ENCODE measurements at places on chromosomes 3 and 15. TPM values are rescaled to one million over a fixed set of nuclear protein-coding genes. Genes with fewer than 3 reads are reported as not detected.

DNA sequence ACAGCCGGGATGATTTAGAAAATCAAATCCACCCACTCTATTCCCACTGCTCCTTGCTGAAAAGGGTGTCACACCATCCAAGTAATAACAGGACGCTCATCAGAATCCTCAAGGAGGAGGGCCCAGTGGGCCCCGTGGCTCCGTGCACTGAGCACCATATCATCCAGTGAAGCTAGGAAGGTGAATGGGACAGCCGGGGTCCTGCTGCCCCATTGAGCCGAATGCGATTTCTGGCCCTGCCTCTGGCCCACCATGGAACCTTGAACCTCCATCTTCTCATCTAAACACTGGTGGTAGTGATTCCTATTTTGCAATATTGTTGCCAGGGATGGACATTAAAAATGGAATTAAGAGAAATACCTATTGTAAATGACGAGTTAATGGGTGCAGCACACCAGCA, 99.1 kb upstream of the SLC6A11 start:
- no peak for DNase-seq

- DNase-seq, result no peak
These were observed 6.7 kb downstream of the ARGFX start for GRCh38 chr3:121574449-121574848.

GRCh38 chr3:155281912-155282311, 11.6 kb downstream of the STRIT1 start:
- DNase-seq, result no peak

DNA sequence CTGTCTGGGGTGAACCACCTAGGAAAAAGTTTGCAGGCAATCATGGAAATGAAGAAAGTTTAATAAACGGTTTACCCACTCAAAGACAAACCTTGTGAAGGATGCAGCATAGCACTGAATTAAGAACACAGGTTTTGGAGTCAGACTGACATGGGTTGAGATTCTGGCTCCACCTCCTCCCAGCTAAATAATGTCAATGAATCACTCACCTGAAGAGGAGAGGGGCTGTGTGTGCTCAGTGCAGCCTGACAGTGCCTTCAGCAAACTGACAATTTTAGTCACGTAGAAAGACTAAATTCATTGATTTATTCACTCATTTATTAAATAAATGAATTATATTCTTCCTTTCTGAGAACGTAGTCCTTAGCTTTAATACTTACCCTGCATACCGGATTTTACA, 18.9 kb downstream of the NR1I2 start:
- no peak for DNase-seq

MKRN3 gene
- not detected for total RNA-seq

- DNase-seq, result no peak
These were observed 147.6 kb upstream of the HACD2 start for GRCh38 chr3:123732447-123732846.

PLS1 gene
- 14.6 TPM for total RNA-seq

GRCh38 chr3:57900786-57901185, 107.4 kb upstream of the FLNB start:
- DNase-seq, result no peak

DNA sequence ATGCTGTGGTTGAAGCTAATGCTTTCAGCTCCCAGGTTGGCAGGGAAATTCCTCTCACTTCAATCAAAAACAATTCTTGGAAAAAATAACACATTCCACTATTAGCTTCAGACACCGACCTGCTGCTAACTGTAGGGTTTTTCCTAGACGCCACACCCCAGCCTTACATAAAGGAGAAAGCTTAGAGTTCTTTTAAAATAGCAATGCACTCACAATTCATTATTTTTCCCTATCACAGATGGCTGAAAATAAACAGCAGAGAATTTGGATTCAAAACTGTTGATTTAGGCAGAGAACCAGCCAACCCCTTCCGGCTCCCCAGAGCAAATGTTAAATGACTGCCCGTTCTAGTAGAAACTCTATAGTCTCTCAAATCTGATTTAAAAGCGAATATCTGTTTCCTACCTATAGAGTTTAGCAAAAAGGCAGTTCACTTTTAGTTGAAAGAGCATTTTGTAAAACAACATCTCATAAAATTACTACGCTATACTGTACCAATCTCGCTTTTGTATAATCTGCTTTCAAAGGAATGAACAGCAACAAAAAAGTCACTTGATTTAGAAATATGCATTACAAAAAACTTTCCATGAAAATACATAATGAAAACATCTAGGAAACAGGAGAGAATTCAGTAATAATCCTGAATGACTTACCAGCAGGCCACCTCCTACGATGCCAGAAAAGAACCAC, 586 bp downstream of the TM4SF1 start:
- no peak for DNase-seq

GRCh38 chr3:186988806-186989205, 58.5 kb downstream of the ST6GAL1 start:
- DNase-seq, result no peak

GRCh38 chr3:58566398-58567250, 10.6 kb downstream of the FAM107A start:
- DNase-seq, result peak; percentile 55

GRCh38 chr3:125150525-125151441, 61.8 kb downstream of the SLC12A8 start:
- no peak for DNase-seq

DNA sequence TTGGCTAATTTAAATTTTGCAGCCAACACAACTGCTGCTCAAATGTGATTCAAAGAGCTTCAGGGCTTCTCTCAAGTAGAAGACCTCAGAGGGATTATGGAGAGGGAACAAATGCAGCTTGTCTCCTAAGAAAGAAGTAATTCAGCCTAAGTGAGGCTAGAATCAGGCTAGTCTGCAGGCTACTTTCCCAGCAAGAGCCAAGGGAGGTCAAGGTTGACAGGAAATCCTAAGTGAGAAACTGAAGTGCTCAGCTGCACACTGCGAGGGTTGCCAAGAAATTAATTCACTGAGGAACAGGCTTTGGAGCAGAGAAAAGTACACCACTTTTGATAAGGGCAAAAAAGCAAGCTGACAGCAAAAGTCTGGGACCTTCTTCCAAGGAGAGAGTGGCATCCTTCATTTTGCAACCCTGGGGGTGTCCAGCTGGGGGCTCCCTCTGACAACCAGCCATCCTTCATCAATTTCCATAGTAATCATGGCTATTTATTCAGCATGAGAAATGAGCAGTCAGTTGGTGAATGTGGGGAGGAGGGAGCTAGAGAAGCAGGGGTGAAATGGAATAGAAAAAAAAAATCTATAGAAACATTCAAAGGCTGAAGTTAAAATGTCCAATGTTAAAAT, 646.4 kb upstream of the ADAMTS9 start:
- DNase-seq, result no peak

TNFSF10 gene
- total RNA-seq, result 48.1 TPM

GRCh38 chr15:89442671-89443307, 53.6 kb downstream of the RHCG start:
- no peak for DNase-seq

NR1D2 gene
- 23.1 TPM for total RNA-seq

DNA sequence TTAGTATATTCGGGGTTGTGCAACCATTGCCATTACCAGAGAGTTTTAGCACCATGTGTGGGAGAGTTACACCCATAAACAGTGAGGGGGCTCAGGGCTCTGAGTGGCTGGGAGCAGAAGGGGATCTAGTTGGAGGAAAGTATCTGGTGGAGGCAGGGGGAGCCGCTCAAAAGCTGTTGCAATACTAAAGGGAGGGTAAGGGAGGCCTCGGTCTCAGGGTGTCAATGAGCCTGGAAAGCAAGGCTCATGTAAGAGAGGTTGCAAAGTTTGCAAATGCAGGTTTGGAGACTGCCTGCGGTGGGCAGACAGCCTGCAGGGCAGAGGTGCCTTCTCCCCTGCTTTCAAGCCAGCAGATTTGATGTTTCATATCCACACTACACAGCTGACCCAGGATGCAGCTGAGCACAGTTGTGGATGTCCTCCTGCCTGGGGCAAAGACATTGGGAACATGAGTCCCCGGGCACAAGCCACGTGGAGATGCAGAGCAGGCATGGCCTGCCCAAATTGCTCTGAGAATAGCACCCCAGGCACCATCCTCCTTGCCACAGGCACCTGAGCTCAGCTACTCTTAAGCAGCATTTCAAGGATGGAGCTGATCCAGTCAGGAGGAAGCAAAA, 181.4 kb downstream of the TLE3 start:
- no peak for DNase-seq

GRCh38 chr15:101305820-101306255, 10.8 kb upstream of the SNRPA1 start:
- DNase-seq, result peak; percentile 59

- DNase-seq, result peak; percentile 82
These were observed 7.4 kb upstream of the PSMD6 start for GRCh38 chr3:64030741-64031140.

MUC4 gene
- 2.4 TPM for total RNA-seq

PP2D1 gene
- total RNA-seq, result not detected

GRCh38 chr3:101976473-101976872, 127.2 kb downstream of the NFKBIZ start:
- no peak for DNase-seq

GRCh38 chr3:34292605-34293300, 494.3 kb downstream of the PDCD6IP start:
- DNase-seq, result no peak

- DNase-seq, result peak; percentile 80
These were observed at the start of gene MFGE8 for GRCh38 chr15:88913017-88913849. Gene MFGE8, minus strand, starts transcription at chr15:88913379. Its CDS starts 60 bp downstream, at chr15:88913319.

GRCh38 chr3:23619705-23620637, 185.8 kb upstream of the UBE2E1 start:
- DNase-seq, result no peak

DNA sequence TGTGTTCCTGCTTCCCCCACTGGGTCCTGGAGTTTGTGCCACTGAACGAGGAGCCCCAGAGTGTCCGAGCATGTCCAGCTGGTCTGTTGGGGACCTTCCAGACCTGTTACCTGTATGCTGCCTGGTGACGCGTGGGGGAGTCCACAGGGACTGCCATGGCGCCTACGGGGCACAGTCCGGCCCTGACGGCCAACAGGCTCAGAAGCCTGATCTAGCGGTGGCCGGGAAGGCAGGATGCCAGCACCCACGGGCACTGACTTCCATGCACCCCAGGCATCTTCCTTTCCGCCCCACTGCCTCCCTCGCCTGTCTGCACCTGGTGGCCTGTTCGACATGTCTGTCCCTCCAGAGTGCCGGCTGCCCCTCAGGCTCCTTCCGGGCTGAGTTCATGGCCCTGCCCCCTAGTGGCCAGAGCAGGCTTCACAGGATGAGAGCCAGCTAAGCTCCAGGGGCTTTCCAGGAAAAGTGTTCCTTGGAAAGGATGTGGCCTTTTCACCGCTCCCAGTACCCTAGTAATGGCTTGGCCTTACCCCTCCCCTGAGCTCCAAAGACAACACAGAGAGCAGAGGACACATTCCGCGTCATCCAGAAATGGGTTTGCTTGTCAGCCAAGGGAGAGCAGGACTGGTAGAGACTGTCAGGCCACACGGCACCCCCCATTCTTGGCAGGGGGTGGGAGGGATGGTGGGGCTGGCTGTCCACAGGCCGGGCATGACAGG, 35.7 kb downstream of the NGRN start:
- no peak for DNase-seq

- no peak for DNase-seq
These were observed 530.8 kb downstream of the NSUN3 start for GRCh38 chr3:94593526-94594150.

ZNF639 gene
- total RNA-seq, result 33.2 TPM

DNA sequence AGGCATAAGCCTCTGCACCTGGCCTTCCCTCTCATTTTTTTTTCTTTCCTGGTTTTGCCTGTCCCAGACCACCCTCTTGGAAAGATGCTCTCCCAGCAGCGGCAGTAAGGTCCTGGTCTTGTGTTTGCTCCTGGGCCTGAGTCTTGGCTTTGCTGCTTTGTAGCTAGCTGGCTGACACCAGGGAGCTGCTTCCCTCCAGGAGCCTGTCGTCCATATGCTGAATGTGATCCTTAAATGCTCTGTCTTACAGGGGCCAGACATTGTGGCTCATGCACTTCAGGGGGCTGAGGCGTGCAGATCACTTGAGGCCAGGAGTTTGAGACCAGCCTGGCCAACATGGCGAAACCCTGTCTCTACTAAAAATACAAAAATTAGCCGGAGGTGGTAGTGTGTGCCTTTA, 17.2 kb downstream of the FLNB start:
- DNase-seq, result no peak

DNA sequence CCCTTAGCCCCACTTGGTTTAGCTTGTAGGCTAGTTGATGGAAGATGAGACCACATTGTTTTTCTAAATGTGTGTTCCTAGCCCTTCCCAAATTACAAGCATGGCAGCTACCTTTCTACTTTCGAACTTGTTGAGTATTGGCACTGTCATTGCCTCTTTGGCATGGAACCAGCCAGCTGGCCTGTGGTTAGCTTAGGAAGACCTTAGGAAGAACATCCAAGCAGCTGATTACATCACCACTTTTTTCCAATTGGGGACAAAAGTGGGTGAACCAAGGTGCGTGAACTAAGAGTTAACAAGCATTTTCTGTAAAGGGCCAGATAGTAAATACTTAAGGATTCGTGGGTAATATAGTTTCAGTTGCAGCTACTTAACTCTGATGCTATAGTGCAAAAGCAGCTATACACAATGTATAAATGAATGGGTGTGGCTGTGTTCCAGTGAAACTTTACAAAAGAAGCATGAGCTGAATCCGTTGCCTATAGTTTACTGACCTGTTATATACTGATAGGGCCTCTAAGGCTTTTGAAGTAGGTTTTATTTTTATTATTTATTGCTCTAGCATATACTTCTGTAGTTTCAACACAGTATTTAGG, 8.5 kb downstream of the KLHL18 start:
- DNase-seq, result no peak

- DNase-seq, result no peak
These were observed 11.4 kb upstream of the C3orf20 start for GRCh38 chr3:14663396-14664135.

DNA sequence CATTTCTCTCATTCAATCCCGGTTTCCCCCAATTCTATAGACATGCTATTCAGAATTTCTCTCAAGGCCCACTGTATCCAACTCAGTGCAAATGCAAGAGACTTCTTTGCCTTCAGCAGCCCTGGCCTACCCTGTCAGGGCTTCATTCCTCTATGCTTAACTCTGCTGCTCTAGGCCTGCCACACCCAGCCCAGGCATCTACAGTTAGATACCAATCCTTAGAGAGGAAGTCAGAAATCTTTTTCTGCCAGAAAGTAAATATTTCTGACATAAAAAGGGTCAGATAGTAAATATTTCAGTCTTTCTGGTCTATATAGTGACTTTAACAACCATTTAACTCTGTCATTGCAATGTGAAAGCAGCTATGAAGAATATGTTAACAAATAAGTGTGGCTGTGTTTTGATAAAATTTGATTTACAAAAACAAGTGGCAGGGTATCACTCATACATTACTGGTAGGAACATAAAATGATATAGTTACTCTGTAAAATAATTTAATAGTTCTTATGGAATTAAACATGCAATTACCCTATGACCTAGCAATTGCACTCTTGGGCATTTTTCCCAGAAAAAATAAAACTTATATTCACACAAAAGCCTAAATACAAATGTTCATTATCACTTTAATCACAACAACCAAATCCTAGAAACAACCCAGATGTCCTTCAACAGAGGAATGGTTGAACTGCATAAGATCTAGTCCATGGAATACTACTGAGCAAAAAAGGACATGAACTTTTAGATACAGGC, 942.0 kb downstream of the SQOR start:
- DNase-seq, result no peak

MESP2 gene
- total RNA-seq, result not detected

RPLP1 gene
- 1,676 TPM for total RNA-seq

MAP4 gene
- 96.8 TPM for total RNA-seq

ARF4 gene
- 132 TPM for total RNA-seq
